Activated CD4-positive, alpha-beta T cell treated with anti-CD3 and anti-CD28 coated beads for 48 hours (primary cell): ENCODE measurements at places on chromosomes 3 and 15.

DNA sequence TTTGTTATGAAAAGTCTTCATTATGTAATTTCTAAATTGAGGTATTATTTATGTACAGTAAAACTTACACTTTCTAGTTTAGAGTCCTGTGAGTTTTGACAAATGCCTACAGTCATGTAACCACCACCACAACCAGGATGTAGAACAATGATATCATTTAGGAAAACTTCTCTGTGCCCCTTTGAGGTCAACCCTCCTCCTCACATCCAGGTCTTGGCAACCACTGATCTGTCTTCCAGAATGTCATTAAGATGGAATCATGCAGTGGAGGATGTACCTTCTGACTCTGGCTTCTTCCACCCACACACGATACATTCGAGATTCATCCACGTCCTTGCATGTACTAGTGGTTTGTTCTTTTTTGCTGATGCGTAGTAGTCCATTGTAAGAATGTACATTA is 23.2 kb downstream of the MINAR1 start:
- DNase-seq, result no peak

GRCh38 chr3:11476735-11477144 is 167.0 kb downstream of the VGLL4 start:
- no peak for DNase-seq

- DNase-seq, result no peak
Measured at GRCh38 chr15:44219073-44219472, 24.0 kb upstream of the FRMD5 start.

DNA sequence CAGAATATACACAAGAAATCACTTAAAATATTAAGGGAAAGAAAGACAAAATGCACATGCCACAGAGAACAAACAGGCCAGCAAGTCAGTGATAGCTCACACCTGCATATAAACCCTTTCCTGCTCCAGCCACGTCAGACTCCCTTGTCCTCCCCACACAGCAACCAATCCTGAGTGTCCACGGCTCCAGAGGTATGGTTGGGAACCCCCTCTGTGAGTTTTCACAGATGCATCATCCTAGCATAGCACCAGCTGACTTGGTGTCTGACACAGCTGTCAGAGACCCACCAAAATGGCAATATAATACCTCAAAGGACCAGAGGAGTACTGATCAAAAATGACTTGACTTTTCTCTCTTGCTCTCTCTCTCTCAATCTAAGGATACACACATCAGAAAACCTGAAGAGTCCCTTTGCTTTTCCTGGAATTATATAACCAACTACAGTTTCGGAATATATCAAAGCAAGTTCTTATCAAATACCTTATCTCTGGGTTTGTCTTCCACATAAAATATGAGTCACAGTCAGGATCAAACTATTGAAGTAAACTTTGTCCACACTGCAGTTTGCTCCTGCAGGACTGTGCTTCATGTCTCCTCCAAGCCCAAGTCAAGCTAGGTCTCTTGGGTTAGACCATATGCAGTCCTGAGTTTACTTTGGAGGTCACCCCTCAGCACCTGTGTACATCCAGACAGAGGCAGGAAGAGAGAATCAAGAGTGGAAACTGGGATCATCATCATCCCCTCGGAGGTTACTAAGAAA is 187.1 kb upstream of the THBS1 start:
- DNase-seq, result no peak

GRCh38 chr3:3800685-3801493 is 1.7 kb downstream of the LRRN1 start:
- DNase-seq, result peak; percentile 5

DNA sequence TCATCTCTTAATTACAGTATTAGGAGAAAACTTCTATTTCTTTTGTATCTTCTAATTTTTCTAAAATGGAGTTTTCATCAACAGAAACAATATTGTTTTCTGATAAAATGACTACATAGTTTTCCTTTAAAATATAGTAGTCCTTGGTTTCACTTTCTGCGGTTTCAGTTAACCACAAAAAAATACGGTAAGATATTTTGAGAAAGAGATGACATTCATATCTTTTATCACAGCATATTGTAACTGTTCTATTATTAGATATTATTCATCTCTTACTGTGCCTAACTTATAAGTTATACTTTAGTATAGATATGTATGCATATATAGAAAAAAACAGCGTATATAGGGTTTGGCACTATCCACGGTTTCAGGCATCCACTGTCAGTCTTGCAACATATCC is 2.3 kb downstream of the B4GALT4 start:
- no peak for DNase-seq

- peak; percentile 38 for DNase-seq
Measured at GRCh38 chr3:13621381-13622221, 72.7 kb downstream of the FBLN2 start.

- DNase-seq, result no peak
Measured at GRCh38 chr3:144403040-144403457, 431.4 kb downstream of the DIPK2A start.

DNA sequence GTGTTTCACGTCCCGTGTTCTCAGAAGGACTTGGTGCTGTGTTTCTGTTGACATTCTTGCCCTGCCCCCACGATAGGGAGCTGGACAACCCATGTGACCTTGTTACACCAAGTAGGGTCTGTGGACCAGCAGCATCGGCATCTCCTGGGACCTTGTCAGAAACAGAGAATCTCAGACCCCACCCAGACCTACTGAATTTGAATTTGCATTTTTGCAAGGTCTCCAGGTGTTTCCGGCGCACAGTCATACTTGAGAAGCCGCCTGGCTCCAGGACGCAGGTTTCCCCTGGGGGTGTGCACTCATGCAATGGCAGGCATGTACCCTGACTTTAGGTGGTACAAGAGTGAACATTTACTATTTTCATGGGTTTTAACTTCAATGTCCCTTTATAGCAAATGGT is 117.9 kb downstream of the TLE3 start:
- DNase-seq, result no peak

- DNase-seq, result no peak
Measured at GRCh38 chr3:156938724-156939123, 112.6 kb downstream of the LEKR1 start.

- DNase-seq, result no peak
Measured at GRCh38 chr3:186381424-186382216, 19.6 kb upstream of the DGKG start.

GRCh38 chr3:161500068-161500796 is 3.6 kb downstream of the OTOL1 start:
- DNase-seq, result no peak

DNA sequence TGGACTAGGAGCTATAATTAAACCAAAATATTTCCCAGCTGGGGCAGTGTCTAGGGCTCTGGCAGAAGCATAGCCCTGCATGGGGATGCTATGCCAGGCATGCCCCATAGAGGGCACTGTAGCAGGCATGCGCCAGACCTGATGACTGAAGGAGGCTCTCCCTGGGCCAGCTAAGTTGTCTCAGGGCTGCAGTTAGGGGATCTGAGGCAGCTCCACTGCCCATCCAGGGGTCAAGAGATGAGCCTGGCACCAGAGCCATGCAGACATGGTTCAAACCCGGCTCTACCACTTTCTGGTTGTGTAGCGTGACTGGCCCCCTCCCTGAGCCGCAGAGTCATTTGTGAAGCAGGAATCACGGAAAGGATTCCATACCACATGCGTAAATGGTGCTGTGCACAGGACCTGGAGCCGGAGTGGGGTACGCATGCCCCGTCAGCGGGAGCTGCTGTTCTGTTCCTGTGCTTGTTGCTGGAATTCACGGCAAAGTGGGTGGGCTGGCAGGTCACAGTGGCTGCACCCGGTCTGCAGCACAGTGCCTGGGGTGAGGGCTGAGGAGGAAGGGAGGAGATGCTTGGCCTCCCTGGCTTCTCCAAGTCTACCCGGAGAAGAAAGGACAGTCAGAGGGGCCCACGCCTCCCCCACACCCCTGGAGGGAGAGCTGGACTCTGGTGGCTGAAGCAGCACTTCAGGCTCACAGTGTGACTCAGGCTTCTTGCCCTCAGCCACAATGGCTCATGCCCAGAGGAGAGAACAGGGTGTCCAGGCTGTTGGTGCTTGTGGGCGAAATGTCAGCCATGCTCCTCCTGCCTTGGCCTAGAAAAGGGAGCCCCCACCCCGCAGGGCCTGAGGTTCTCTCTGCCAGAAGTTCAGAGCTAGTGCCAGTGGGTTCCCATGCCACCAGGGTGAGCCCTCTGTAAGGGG is 43.1 kb downstream of the DNASE1L3 start:
- peak; percentile 83 for DNase-seq

DNA sequence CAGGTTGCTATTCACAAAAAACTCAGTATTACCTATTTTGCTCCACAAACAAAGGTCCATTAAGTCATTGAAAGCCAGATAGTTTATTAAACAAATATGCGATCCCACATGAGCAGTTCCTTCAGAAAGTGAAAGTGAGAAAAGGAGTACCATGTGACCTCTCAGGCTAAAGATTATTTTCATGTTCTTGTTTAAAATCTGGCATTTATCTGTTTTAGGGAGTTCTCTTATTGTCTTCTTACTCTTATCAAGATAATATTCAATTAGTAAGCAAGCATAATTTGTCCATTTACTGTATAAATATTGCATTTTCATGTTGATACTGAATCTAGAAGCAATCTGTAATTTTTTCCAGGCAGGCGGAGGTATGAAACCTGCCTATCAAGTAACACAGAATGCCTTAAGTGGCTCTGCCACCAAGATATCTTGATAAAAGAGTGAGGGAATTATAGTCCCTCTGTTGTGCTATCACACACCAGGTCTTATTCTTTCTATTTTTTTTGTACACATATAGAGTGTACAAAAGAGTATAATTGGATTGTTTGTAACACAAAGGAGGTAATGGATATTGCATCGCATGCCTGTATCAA is 20.1 kb upstream of the PLSCR5 start:
- DNase-seq, result no peak

DNA sequence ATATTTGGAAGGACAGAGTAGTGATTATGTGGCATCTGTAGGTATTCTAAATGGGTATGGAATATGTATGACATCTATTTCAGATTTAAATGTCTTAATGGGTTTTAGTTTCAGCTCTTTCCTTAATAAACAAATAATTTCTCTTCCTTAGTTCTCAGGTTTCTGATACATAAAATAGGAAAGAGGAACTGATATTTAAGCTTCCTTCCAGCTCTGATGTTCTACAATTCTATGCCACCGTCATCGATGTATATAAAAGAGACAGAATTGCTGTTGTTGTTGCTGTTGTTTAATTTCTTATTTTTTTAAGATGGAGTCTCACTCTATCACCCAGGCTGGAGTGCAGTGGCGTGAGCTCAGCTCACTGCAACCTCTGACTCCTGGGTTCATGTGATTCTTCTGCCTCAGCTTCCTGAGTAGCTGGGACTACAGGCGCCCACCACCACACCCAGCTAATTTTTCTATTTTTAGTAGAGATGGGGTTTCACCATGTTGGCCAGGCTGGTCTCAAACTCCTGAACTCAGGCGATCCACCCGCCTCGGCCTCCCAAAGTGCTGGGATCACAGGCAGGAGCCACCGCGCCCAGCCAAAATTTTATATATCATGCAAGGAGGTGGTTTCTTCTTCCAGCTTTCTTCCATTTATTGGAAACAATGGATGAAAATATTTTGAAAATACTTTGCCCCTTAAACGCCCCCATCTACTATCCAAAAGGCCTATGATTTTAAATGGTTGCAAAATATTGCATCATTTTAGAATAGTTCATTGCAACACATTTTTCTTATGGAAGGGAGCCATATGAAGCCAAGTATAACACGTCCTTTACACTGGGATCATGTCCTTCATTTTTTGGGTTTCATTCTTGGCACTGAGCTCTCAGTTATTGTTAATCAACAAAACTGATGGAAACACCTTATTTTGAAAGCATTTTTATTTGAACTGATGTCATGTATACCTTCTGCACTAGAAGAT is 13.9 kb upstream of the C15orf61 start:
- no peak for DNase-seq

DNA sequence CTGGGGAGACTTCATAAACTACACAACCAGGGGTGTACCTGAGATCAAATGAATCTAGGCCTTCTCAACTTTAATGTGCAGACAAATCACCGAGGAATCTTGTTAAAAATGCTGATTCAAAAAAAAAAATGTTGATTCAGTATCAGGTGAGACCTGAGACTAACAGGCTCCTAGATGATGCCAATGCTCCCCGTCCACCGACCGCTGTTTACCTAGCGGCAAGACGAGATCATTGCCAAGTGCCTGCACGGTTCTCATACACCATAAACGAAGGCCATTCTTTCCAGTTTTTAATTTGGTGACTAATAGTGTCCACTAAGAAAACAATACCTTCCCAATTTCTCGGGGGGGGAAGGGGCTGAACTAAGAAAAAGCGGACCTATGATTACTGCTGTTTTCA is 2.5 kb upstream of the FSIP1 start:
- DNase-seq, result no peak

GRCh38 chr15:63046917-63047760 is 4.6 kb downstream of the TPM1 start:
- no peak for DNase-seq

- DNase-seq, result no peak
Measured at GRCh38 chr3:23686519-23686918, 119.2 kb upstream of the UBE2E1 start.

- no peak for DNase-seq
Measured at GRCh38 chr3:13236557-13237173, 163.4 kb upstream of the IQSEC1 start.

DNA sequence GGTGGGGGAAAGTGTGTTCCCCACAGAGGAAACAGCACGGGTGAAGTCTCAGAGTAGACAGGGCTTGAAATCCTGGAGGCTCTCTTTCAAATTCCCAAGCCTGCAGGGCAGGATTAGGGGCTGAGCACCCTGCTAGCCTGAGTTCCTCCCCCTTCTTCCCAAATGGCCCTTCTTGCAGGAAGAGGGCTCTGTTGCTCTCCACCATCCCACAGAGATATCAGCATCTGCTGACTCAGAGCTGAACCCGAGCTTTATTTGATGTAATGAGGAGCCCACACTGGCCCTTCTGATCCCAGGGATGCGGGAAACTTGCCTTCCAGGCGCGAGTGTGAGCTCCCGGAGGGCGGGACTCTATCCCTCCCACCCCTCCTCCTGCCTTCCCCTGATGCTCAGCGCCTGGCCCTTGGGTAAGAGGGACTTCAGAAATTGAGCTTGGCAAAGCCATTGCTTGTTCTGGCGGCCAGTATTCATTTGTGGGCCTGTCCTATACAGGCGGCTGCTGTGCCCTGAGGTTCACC is 1.4 kb upstream of the STRA6 start:
- DNase-seq, result no peak

GRCh38 chr3:190169243-190169642 is 48.5 kb upstream of the P3H2 start:
- no peak for DNase-seq

DNA sequence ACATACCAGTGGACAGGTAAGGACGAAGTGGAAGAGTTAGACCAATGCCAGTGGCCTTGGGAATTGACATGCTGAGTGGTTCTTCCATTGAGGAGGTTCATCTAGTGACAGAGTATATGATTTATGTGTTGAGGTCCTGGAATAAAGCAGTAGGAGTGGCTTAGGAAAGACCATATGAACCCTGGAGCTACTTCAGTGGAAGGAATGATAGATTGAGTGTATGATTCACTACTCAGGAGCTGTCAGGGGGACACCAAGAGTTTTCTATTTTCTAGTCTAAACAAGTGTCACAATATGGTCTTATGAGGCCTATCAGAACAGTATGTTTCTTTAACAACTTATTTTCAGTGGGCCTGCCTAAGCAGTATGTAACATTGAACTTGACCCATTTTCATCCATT is 63.9 kb downstream of the NME9 start:
- no peak for DNase-seq

GRCh38 chr15:80234883-80235282 is 17.1 kb downstream of the CTXND1 start:
- peak; percentile 68 for DNase-seq
